Right forelimb (tissue), 1 donor: ENCODE measurements at places on chromosomes 4 and X.
A peak's percentile ranks its signal among the peaks of the same experiment; 100 is the strongest.

- DNase-seq, result no peak
Measured at GRCh38 chr4:155745984-155746383, 12.8 kb upstream of the GUCY1B1 start.

- DNase-seq, result no peak
Measured at GRCh38 chrX:21004835-21005234, 369.4 kb upstream of the CNKSR2 start.

- no peak for DNase-seq
Measured at GRCh38 chr4:70666369-70666768, at the start of gene JCHAIN. TSS of gene JCHAIN (minus strand) at chr4:70666508. CDS start at chr4:70666490, 18 bp downstream.

GRCh38 chrX:1592470-1593142 lies 1.2 kb downstream of the AKAP17A start:
- DNase-seq, result no peak

GRCh38 chr4:1715002-1715758 lies 3.1 kb upstream of the SLBP start:
- no peak for DNase-seq

DNA sequence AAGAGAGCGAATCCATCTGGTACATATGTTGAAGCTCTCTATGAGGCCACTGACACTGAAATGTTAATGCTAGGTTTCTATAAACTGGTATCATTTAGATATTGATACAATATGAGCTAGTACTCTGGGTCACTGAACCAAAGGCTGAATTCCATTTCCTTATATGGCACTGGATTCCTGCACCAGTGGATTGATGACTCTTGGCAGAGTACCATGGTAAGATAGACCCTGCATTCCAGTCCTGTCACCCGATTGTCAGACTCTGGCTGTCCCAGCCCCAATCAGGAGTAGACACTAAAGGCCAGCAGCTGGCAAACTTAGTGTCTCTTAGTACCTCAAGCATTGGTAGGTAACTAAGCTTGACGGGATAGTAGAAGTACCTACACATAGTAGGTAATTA lies 44.0 kb upstream of the EOLA2 start:
- no peak for DNase-seq

- DNase-seq, result peak; percentile 94
Measured at GRCh38 chr4:145936142-145936996, 2.3 kb downstream of the ZNF827 start.

DNA sequence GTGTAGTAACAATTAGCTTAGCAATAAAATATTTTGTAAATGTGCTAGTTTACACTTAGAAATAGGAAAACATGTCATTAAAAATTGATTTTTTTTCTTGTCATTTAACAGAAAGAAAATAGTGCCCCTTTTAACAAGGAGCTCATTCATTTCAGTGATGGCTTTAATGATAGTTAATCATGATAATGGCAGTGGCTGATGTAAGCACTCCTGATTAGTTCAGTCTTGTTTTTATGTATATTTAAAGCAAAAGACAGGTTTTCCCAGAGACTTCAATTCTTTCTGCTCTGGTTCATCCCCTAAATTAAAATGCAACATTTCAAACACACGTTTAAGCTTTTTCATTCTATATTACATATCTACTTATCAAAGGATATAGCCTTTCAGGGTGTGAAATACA lies 1039.5 kb upstream of the PCDH7 start:
- DNase-seq, result no peak

- no peak for DNase-seq
Measured at GRCh38 chrX:627510-627981, 3.0 kb upstream of the SHOX start.

DNA sequence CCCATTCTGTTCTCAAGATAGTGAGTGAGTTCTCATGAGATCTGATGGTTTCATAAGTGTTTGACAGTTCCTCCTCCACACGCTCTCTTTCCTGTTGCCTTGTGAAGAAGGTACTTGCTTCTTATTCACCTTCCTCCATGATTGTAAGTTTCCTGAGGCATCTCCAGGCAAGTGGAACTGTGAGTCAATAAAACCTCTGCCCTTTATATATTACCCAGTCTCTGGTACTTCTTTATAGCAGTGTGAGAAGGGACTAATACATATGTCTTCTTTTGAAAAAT lies 58.4 kb downstream of the CFAP299 start:
- no peak for DNase-seq

DNA sequence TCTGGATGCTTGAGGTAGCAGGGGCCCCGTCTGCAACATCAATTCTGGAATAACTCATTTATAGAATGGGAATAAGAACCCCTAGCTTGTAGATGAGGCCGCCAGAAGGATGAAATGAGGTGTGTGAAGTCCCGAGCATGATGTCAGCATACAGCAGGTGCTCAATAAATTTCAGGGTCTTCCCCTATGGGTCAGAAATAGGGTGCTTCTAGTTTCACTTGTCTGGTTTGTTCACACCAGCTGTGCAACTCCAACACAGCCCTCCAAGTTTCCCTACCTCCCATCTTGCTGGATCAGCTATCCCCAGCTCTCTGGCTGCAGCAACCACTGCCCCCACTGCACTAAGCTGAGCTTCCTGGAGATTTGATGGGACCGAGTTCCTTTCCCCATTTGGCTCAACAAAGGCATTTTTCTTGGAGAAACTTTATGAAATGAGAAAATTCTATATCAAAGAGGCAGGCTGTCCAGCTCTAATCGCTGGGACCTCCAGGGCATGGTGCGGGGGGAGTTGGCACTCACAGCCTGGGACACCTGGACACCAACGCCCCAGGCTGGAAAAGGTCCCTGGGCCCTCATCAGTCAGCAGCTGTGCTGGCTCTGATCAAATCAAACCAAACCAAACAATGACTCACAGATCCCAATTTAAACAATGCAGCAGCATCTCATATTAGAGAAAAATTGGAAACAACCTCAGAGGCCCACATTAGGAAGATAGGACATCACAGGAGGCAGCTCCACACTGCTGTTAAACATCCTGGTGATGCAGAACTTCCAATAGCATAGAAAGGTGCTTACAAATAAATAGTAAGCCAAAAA lies 13.3 kb downstream of the SLC2A9 start:
- peak; percentile 85 for DNase-seq

DNA sequence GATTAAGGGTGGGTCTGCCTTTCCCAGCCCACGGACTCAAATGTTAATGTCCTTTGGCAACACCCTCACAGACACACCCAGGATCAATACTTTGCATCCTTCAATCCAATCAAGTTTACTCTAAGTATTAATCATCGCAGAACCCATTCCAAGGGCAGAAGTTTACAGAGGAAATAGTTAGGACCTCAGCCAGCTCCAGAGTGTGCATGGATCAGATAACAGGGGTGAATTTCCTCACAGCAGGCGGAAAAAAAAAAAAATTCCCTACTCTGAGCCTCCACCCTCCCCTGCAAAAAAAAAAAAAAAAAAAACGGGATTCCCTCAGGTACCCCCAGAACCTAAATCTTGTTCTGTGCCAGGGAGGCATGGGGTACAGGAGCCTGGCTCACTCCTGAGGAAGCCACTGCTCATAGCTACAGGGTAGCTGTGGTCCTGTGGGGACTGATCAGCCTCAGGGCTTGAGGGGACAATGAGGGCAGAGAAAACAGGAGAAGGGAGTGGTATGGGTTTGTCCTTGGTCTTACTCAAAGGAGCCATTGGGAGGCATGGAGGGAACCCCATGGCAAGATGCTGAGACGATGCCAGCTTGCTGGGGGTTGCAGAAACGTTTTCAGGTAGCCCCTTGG lies 113.0 kb downstream of the DHRSX start:
- no peak for DNase-seq

DNA sequence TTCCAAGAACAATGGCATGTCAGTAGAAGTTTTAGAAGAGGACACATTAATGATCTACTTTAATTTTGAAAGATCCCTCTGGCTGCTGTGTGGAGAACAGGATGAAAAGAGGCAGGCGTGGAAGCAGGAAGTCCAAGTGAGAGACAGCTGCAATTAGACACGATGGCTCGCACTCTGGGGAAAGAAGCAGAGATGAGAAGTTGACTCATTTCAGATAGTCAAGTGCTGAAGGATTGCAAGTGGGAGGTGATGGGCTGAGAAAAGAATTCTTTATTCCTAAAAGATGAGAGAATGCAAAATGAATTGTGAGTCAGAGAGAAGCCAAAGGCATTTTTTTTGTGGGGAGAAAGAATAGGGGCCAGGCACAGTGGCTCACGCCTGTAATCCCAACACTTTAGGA lies 16.5 kb downstream of the RXFP1 start:
- DNase-seq, result no peak

- DNase-seq, result no peak
Measured at GRCh38 chrX:68902706-68903504, 74.1 kb downstream of the EFNB1 start.

GRCh38 chr4:35493977-35494376 lies 750.3 kb downstream of the ARAP2 start:
- DNase-seq, result no peak

GRCh38 chr4:78939667-78940008 lies 400 bp upstream of the PAQR3 start:
- peak; percentile 46 for DNase-seq

GRCh38 chr4:165720411-165721082 lies 152.5 kb upstream of the TLL1 start:
- no peak for DNase-seq

GRCh38 chr4:17869327-17869726 lies 58.5 kb downstream of the NCAPG start:
- DNase-seq, result no peak

GRCh38 chr4:60432911-60433310 lies 767.2 kb upstream of the ADGRL3 start:
- DNase-seq, result no peak

DNA sequence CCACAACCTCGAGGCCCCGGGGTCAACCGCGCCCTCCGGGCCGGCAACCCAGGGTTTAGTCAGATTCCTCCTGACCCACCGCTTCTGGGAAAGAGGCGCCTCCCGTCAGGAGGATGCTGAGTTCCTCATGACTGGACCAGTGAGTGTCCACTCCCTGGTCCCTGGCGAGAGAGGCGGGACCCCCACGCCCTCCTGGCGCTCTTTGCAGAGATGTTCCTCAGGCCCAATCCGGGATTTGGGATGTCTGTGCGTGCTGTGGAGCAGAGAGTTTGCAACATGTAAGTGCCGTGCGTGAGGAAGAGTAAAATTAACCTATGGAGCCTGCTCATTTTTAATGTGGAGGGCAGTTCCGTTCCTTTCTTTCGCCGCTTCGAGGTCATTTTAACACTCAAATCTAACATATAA lies 824 bp upstream of the UGDH start:
- DNase-seq, result peak; percentile 93

DNA sequence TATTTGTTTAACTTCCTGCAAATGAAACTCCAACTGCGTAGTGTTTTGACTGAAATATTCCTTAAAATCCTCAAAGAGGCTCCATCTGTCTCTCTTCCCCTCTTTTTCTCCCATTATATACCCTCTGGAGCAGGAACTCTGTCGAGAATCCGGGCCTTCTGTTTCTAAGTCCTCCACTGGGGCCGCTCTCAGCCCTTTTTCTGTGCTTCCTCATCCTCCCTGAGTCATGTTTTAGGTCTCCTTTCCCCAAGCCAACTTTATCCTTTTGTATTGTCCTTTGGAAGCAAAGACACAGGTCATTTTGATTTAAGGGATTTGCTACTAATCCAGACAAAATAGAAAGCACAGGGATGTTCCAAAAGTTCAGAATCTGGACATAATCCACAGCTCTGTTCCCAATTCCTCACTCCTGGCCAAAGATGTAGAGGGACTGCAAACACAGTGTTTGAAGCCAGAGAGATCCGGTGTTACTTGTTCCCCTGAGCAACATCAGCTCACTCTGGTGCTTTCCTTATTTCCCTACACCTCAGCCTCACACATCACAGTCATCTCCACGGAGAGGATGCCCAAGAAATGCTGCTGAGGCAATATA lies 131.0 kb upstream of the KLF3 start:
- no peak for DNase-seq

GRCh38 chrX:42720209-42720608 lies 57.8 kb downstream of the PPP1R2C start:
- DNase-seq, result no peak

- DNase-seq, result no peak
Measured at GRCh38 chr4:184528713-184529112, 54.4 kb upstream of the IRF2 start.

DNA sequence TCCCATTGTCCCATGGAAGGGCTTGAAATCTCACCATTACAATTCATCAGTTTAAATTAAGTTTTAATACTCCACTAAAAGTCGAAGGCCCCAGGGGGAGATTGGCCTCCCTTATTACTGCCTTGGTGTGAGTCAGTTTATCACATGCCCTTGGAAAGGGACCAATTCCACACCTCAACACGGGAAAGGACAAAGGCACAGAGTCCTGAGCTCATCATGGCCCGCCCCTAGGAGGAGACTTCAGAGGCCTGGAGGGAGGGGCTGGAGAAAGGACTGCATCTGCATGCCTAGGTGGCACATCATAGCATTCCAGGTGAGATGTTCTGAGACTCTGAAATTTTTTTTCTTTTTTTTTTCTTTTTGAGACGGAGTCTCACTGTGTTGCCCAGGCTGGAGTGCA lies 2.8 kb upstream of the SEL1L3 start:
- no peak for DNase-seq

- DNase-seq, result no peak
Measured at GRCh38 chrX:37302569-37302968, 46.6 kb upstream of the PRRG1 start.

DNA sequence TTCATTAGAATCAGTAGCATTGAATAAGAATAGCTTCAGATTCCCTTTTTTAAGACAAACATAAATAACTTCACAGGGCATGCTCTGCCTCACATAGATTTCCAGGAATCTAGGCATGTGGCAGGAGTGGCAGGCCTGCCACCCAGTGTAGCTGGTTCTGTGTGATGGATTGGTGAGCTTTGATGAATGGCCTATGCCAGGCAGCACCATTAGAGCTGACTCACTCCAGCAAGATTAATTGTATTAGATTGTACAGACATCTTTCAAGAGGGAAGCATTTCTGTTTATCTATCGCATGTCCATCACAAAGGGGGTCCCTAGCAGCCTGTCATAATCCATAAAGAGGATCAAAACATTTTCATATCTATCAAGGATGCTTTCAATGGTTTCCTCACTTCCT lies 71.9 kb downstream of the NAA11 start:
- no peak for DNase-seq

- no peak for DNase-seq
Measured at GRCh38 chrX:95539041-95539440, 1145.6 kb upstream of the DIAPH2 start.

GRCh38 chrX:131783555-131784308 lies 239.4 kb upstream of the STK26 start:
- DNase-seq, result no peak

DNA sequence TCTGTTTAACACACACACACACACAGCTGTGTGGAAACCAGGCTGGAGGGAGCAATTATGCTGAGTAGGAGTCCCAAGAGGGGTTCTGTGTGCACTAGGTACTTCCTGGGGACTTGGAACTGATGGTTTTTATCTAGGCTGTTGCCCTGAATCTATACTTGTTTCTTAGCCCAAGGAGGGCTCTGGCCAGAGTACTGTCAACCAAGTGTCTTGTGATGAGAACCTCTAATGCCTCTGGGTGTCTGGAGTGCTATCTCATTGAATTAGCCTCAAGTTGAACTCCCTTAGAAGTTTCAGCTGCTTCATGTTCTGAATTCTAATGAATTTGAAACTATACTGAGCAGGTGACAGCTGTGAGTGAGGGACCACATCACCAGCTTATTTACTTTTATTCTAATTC lies 16.6 kb downstream of the ARHGAP24 start:
- no peak for DNase-seq
